CD4-positive, alpha-beta T cell (primary cell): ENCODE measurements at places on chromosomes 5 and 9.

DNA sequence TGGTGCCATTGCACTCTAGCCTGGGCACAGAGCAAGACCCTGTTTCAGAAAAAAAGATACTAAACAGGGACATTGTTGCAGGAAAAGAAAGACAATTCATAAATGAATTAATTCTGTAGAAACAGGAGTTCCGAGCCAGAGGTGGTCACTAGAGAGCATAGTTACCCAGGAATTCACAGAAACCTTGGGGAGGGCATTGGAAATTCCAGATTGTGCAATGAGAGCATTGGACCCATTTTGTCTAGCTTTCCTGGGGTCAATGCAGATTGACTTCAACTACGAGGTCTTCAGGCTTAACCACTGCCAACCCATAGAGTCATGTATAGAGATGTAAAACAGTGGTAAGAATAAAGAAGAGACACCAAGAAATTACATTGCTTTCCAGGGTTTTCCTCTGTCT lies 63.1 kb downstream of the ABHD17B start:
- H3K27me3 ChIP-seq, result no peaks in the 10 kb centered on the region
- DNase-seq, result no peak
- no peak overlapping the region for H3K4me3 ChIP-seq
- no peaks in the 10 kb centered on the region for H3K4me1 ChIP-seq
- no peaks in the 10 kb centered on the region for H3K36me3 ChIP-seq

DNA sequence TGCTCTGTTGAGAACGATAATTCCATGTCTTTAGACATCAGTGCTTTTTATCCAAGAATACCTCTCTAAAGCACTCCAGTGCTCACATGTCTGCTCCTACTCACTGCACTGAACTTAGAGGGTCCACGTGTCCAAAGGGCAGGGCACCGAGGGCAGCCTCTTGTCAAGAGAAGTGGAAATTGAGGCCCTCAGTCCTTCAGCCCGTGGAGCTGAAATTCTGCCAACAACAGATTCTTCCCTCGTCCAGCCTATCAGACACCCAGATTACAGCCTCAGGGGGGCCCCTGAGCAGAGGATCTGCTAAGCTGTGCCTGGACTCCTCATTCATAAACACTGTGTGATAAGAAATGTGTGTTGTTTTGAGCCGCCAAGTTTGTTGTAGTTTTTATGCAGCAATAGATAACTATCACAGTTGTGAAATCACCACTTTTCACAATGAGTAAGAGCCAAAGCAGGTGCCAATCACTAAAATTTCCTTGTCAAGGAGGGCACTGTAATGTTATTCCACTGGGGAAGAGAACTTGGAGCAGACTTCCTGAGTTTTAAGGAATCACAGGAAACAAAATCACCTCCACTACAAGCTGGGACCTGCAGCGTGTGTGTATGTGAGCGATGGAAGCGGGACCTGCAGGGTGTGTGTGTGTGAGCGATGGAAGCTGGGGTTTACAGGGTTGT lies 58.8 kb upstream of the IGFBPL1 start:
- no peaks in the 10 kb centered on the region for H3K27me3 ChIP-seq
- no peaks in the 10 kb centered on the region for H3K4me1 ChIP-seq
- no peak for DNase-seq

- H3K27ac ChIP-seq, result no peak overlapping the region
- no peaks in the 10 kb centered on the region for H3K4me1 ChIP-seq
- DNase-seq, result no peak
- H3K27me3 ChIP-seq, result no peaks in the 10 kb centered on the region
- no peaks in the 10 kb centered on the region for H3K36me3 ChIP-seq
- no peak overlapping the region for H3K4me3 ChIP-seq
These were observed 746.3 kb downstream of the CDH18 start for GRCh38 chr5:19241690-19242089.

DNA sequence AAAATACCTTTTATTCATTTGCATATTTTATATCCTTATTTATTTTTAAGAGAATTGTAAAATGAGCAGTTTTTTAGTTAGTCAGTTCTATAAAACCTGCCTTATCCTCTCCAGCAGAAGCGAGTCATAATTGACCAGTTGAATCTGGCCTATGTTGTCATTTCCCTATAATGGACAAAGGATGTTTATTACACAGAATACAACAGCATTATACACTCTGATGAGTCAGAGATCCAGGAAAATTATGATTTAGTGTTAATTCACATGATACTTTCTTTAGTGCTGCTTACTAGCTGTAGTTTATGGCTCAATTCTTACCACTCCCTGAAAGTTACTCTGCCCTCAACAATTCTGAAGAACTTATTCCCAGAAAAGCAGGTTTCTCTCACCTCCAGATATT lies 26.8 kb upstream of the LURAP1L start:
- H3K36me3 ChIP-seq, result no peaks in the 10 kb centered on the region
- H3K4me1 ChIP-seq, result no peaks in the 10 kb centered on the region
- no peak overlapping the region for H3K27ac ChIP-seq

GRCh38 chr5:10442576-10442975 lies 897 bp downstream of the ROPN1L start:
- no peaks in the 10 kb centered on the region for H3K27me3 ChIP-seq
- no peaks in the 10 kb centered on the region for H3K36me3 ChIP-seq
- peaks cover 65% of the 10 kb centered on the region for H3K4me1 ChIP-seq
- H3K27ac ChIP-seq, result no peak overlapping the region
- DNase-seq, result no peak
- H3K4me3 ChIP-seq, result peak overlapping the region; percentile 84

- H3K27ac ChIP-seq, result peak overlapping the region; percentile 58
- peak; percentile 51 for DNase-seq
- H3K4me3 ChIP-seq, result peak overlapping the region; percentile 29
- peaks cover 20% of the 10 kb centered on the region for H3K36me3 ChIP-seq
- H3K27me3 ChIP-seq, result no peaks in the 10 kb centered on the region
- H3K4me1 ChIP-seq, result peaks cover 58% of the 10 kb centered on the region
These were observed 43.9 kb downstream of the FYB1 start for GRCh38 chr5:39175273-39175955.

- no peak overlapping the region for H3K4me3 ChIP-seq
- no peaks in the 10 kb centered on the region for H3K36me3 ChIP-seq
- H3K27me3 ChIP-seq, result no peaks in the 10 kb centered on the region
- no peak for DNase-seq
- no peaks in the 10 kb centered on the region for H3K4me1 ChIP-seq
These were observed 347.3 kb downstream of the CDH12 start for GRCh38 chr5:22505891-22506290.

GRCh38 chr9:16901590-16901989 lies 31.1 kb upstream of the BNC2 start:
- H3K27ac ChIP-seq, result no peak overlapping the region
- H3K36me3 ChIP-seq, result no peaks in the 10 kb centered on the region
- no peak overlapping the region for H3K4me3 ChIP-seq
- no peaks in the 10 kb centered on the region for H3K27me3 ChIP-seq
- H3K4me1 ChIP-seq, result no peaks in the 10 kb centered on the region

GRCh38 chr5:146193285-146193684 lies 10.1 kb upstream of the RBM27 start:
- no peak for DNase-seq
- no peaks in the 10 kb centered on the region for H3K27me3 ChIP-seq
- no peaks in the 10 kb centered on the region for H3K36me3 ChIP-seq
- no peak overlapping the region for H3K4me3 ChIP-seq
- H3K4me1 ChIP-seq, result no peaks in the 10 kb centered on the region
- H3K27ac ChIP-seq, result no peak overlapping the region

DNA sequence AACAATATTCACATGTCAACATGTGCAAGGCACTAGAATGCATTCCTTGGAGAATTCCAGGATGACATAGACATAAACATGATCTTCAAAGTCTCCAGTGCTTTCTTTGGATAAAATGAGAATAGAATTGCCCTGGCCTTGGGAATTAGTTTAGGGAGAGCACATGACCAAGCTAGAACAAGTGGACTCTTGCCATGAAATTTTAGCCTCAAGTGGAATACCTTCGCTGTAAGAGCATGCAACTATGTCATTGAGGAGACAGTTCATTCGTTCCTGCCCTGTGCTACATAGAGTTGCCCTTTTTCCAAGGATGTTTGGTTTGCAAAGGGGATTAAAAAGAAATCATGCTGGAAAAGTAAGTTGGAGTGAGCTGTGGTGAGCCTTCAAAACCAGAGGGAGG lies 42.7 kb downstream of the ZFAND5 start:
- no peaks in the 10 kb centered on the region for H3K27me3 ChIP-seq
- H3K4me1 ChIP-seq, result no peaks in the 10 kb centered on the region
- no peak overlapping the region for H3K4me3 ChIP-seq
- H3K36me3 ChIP-seq, result no peaks in the 10 kb centered on the region
- H3K27ac ChIP-seq, result no peak overlapping the region
- no peak for DNase-seq

GRCh38 chr5:179610109-179610902 lies 13.2 kb downstream of the HNRNPH1 start:
- H3K4me3 ChIP-seq, result no peak overlapping the region
- no peak for DNase-seq
- peaks cover 49% of the 10 kb centered on the region for H3K4me1 ChIP-seq
- no peak overlapping the region for H3K27ac ChIP-seq
- no peaks in the 10 kb centered on the region for H3K27me3 ChIP-seq

DNA sequence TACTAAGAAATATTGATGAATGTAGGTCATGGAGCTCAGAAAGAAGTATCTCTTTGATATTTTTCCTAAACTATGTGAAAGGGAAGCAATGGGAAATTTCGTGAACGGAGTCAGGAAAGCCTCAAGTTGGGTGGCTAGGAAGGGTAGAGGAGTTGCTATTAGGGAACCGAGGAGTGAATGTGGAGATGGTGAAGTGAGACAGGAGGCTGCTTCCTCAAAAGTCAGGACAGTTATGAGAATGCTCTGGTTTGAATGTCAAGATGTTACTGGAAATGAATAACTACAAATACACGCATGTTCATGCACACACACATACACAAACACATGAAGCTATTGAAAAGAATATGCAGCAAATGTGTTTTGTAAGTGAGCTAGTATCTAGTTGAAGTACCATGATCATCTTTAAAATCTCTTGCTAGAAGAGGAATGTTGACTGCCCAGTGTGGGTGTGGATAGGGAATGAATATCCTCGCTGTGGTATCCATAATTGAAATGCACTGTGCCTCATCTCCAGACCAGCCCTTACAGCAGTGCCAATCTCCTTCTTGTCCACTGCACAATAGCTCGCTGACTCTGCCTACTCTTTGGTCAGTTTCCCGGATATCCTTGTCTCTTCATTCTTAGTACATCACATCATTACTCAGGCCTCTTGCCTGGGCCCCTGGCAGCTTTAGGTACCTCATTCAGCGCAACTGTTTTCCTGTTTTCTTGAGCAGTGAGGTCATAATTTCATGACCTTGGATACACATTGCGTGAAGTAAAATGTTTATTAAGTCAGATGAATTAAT lies 21.9 kb upstream of the PDCD1LG2 start:
- H3K27me3 ChIP-seq, result no peaks in the 10 kb centered on the region
- no peak overlapping the region for H3K4me3 ChIP-seq
- no peaks in the 10 kb centered on the region for H3K36me3 ChIP-seq
- H3K27ac ChIP-seq, result no peak overlapping the region
- no peaks in the 10 kb centered on the region for H3K4me1 ChIP-seq

DNA sequence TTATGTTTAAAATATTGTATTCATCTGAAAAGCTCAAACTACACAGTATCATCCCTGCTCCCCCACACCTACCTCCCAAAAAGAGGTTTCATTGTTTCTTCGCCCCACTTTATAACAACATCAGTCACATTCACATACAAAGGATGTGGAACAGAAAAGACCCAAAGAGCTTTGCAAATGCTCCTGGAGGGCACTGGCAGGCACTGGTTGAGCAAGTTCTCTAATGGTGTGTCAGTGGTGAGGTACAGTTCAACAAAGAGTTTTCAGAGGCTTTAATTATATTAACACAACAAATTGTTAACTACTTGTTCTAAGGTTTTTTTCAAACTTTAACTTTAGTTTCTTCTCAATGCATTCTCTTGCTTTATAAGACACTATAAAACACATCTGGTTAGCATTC lies 54.1 kb upstream of the ECM2 start:
- H3K4me1 ChIP-seq, result no peaks in the 10 kb centered on the region
- no peak overlapping the region for H3K27ac ChIP-seq
- no peak overlapping the region for H3K4me3 ChIP-seq
- DNase-seq, result no peak
- H3K27me3 ChIP-seq, result no peaks in the 10 kb centered on the region
- H3K36me3 ChIP-seq, result no peaks in the 10 kb centered on the region

DNA sequence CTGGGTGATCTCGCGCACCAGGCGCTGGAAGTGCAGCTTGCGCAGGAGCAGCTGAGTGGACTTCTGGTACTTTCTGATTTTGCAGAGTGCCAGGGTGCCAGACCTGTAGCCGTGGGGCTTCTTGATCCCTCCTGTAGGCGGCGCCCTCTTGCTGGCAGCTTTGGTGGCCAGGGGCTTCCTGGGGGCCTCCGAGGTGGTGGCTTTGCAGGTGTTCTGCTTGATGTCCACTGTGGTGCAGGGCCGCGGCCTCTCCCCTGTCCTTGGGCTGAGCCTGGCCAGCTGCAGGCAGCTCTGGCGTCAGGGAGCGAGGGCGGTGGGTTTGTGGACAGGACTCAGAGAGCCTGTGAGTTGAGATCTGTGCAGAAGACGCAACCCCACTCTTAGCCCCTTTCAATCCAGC lies 36.1 kb downstream of the TAF11L14 start:
- no peak overlapping the region for H3K4me3 ChIP-seq
- no peak overlapping the region for H3K27ac ChIP-seq
- H3K4me1 ChIP-seq, result no peaks in the 10 kb centered on the region
- no peaks in the 10 kb centered on the region for H3K36me3 ChIP-seq
- no peaks in the 10 kb centered on the region for H3K27me3 ChIP-seq
- no peak for DNase-seq

DNA sequence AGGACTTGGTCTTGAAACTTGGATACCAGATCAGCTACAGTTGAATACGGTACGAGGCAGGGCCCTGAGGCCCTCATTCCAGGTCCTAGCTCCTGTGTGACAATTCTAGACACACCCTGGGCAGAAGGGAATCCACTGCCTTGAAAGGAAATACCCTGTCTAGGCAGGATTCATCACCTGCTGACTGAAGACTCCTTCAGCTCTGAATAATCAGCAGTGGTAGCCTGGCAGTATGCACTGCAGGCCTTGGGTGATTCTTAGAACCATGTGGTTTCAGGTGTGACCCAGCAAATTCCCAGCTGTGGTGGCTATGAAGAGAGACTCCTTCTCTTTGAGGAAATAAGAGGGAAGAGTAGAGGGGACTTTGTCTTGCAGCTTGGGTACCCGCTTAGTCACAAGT lies 17.2 kb upstream of the EFNA5 start:
- no peaks in the 10 kb centered on the region for H3K36me3 ChIP-seq
- no peak overlapping the region for H3K4me3 ChIP-seq
- no peak overlapping the region for H3K27ac ChIP-seq
- peaks cover 8% of the 10 kb centered on the region for H3K27me3 ChIP-seq
- DNase-seq, result no peak
- H3K4me1 ChIP-seq, result no peaks in the 10 kb centered on the region

DNA sequence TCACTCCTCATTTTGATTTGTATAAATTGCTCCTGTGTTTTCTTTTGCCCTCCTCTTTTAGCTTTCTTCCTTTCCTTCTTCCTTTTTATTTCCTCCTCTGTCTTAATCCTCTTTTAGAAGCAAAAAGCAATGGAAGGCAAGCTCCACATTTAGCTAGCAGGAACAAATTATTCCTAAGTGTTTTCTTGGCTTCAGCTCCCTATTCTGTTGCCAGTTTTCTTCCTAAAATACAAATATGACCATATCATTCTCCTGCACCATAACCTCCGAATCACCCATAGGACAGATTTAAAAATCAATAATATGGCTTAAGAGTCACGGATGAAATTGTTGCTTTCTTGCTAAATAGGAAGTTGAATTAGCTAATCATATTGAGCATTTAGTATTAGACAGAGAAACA lies 49.4 kb downstream of the GRIN3A start:
- no peaks in the 10 kb centered on the region for H3K27me3 ChIP-seq
- no peak overlapping the region for H3K27ac ChIP-seq
- no peaks in the 10 kb centered on the region for H3K4me1 ChIP-seq
- no peaks in the 10 kb centered on the region for H3K36me3 ChIP-seq
- no peak overlapping the region for H3K4me3 ChIP-seq

- peaks cover 21% of the 10 kb centered on the region for H3K27me3 ChIP-seq
- no peak overlapping the region for H3K4me3 ChIP-seq
- H3K27ac ChIP-seq, result no peak overlapping the region
- no peak for DNase-seq
These were observed 1.5 kb downstream of the CRHBP start for GRCh38 chr5:76954383-76954763.
